Stimulated activated CD4-positive, alpha-beta T cell treated with anti-CD3 and anti-CD28 coated beads, Interleukin-12 subunit alpha, Interleukin-12 subunit beta, amount 100 ng/mL, for 24 hours (primary cell): ENCODE measurements at places on chromosomes 11 and 22.

DNA sequence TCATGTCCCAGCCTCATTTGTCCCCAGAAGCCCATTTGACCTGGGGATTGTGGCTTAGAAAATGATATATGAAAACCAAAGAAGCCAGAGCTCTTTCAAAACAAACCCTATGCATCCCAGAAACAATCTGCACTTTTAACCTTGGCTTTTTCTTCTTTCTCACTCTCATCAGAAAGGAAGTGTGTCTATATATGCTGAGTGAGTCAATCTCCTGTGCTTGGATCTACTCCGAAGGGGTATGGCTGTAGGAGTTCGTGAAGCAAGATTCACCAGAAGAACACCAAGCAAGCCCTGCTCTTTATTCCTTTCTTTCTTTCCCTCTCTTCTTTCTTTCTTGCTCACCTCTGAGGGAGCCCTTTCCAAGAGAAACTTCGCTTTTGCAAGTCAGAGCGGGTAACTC is 636 bp downstream of the PAMR1 start:
- no peak for DNase-seq

DNA sequence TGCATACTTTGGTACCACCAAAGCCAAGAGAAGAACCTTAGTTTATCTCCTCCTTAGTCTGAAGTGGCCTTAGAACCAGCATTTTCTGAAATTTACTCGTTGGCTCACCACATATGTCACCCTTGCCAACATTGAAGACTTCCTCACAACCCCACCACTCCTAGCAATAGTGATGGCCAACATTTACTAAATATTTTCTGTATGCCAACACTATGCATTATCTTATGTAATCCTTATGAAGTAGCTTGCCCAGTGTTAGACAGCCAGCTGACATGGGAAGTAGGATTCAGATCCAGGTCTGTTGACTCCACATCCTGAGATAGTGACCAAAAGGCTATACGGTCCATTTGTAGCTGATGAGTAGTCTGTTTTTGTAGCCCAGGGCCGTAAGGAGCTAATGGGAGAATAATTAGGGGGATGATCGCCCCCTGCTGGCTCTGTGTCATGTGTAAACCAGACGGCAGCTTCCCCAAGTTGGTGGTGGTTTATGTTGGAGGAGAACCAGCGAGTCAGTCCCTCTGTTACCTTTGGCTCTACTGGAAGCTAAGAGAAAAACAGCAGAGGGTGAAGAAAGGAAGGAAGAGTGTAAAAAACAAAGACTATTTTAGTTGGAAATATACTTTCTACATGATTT is 120.5 kb upstream of the RASSF10 start:
- peak; percentile 26 for DNase-seq

DNA sequence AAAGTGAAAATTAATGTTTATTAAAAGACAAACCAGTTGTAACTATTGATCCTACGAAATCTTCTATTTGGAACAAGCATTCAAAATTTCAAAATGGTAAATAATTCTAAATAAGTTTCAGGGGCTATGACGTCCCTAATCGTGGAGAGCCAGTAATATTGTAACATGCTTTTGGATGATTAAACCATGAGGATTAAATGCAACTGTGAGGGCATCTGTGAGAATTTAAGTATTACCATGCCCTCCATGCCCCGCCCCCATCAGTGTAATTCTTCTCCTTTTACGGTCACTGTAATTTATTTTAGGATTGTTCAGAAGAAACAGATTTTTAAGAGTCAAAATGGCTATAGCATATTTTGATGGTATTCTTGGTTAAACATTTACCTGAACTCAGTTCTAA is 133.2 kb downstream of the APOL5 start:
- no peak for DNase-seq

DNA sequence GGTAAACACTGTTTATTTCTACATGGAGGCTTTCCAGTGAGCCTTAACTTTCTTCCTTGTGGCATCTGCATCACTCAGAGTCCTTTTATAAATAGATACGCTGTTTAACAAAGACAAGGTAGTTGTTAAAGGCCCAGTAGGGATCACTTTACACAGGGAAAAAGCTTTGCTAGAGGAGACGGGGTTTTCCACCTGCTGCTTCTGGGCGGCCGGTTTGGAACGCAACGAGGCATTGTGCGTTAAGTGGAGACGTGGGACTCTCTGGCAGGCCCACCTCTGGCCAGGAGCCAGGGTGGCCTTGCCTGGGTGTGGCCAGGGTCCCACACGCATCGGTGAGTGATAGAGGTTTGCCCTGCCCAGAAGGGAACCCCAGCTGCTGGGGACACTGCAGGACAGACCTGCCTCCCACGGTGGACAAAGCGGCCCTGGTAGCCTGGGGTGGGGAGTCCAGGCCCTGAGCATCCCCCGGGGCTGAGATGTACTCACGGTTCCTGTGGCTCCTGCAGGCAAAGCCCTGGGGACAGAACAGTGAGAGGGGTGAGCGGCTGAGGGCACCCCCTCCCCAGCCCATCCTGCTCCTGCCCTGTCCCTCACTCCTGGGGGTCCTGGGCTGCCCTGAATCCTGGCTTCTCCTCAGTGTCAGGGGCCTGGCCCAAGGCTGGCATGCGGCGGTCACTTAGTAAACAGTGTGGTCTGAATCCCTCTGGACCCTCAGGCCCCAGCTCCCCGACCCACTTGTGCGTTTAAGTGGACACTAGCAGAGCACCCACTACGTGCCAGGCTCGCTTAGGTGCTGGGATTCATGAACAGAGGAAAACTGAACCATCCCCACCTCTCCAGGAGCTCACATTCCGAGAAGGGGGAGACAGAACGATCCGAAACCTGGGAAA is 4.2 kb downstream of the IL17REL start:
- DNase-seq, result no peak

DNA sequence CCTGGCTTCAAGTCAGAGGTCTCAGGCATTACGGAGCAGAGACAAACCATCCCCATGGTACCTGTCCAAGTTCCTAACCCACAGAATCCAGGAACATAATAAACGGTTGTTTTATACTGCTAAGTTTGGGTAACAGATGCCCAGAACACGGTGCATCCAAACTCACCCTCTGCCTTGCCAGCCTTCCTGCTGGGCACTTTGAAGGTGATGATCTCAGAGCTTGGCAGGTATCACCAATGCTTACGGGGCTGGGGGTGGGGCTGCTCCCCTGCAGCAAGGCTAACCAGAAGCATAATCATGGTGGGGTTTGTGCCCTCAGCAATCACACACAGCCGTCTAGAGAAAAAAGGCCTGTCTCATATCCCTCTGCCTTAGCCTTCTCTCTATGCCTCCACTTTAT is 27.1 kb downstream of the DKK3 start:
- no peak for DNase-seq

GRCh38 chr11:81190546-81190945 is 1543.1 kb downstream of the FAM181B start:
- DNase-seq, result no peak

GRCh38 chr11:130441719-130442118 is 6.7 kb upstream of the ADAMTS15 start:
- DNase-seq, result no peak

DNA sequence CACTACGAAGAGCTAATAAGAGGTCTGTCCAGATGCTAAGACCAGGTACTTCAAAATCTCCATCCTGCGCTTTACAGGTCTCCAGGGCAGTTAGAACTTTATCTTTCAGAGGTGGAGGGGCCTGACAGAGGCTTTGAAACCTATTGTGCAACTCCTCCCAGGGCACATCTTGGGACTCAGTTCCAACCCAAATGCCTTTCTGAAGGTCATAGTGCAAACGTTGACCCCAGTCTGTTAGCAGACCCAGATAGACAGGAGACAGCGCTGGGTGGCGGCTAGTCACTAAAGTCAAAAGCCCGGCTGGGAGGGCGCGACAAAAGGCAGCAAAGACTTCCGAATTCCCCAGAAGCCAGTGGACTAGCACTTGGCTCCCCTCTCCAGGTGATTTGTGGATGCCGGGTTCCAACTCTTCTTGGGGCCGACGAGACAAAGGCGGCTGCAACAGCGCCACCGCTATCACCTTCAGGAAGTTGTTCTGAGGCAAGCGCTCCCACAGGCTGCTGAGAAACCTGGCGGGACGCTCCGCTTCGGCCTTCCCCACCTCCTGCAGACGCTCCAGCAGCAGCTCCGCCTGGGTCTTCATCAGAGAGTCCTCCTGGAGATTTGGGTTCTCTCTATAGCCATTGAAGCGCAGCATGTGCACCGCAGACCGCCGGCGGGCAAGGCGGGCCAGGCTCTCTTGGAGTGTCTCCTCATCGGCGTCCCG is 728 bp downstream of the FANCF start:
- peak; percentile 29 for DNase-seq

- DNase-seq, result no peak
Measured at GRCh38 chr11:33897761-33898375, 6.0 kb upstream of the LMO2 start.

GRCh38 chr22:27723708-27724107 is 77.8 kb downstream of the MN1 start:
- DNase-seq, result no peak

DNA sequence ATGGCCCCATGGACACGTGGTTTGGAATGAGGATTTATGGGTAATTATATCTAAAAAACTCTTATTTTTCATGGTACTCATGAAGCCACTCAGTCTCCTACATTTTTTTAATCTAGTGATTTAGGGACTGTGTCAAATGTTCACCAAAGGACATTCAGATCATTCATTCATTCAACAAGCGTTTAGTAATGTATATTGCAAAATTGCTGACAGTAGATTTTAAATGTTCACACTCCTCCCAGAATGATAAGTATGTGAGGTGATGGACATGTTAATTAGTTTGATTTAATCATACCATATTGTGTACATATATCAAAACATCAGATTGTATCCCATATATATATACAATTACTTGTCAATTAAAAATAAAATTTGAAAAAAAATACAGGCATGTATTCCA is 40.8 kb upstream of the E2F8 start:
- no peak for DNase-seq

DNA sequence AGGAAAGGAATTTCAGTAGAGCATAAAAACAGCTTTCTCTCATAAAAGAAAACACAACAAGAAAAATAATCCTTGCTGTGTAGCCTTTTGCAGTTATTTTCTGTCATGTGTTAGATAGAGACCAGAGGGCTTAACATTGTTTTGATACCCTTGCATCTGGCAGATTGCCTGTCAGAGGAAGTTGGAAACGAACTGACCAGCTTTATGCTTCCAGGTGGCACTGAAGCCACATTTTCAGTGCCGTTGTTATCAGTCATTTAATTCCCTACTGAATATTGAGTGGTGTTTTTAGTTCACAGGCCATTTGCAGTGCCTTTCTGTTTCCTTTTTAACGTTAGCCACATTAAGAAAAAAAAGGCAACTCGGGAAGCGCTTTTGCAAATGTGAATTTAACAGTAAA is 21.5 kb upstream of the RAG2 start:
- no peak for DNase-seq

DNA sequence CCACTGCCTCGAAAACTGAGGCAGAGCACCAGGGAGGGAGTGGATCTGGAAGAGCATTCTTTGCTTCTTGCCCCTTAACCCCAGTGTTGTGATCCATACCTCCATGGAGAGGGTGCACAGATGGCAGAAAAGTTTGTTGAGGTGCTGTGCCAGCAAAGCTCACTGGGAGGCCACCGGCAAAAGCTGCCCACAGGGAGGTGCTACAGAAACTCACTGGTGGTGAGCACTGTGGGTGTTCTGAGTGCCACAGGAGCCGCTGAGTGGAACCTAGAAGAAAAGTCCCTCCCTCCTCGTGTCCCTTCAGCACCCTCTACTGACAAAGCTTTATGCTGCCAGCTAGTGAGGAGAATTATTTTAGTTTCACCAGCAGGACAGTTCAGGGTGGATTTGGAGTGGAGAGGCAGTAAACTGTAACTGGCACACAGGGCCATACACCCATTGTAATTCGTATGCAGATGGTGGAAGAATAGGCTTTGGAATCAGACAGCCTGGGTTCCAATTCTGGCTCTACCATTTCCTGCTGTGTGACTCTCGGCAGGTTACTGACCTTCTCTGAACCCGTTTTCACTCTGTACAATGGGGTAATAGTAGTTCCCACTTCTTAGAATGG is 84.6 kb downstream of the SWAP70 start:
- peak; percentile 25 for DNase-seq

GRCh38 chr22:41917903-41918791 is 3.3 kb upstream of the SHISA8 start:
- no peak for DNase-seq

DNA sequence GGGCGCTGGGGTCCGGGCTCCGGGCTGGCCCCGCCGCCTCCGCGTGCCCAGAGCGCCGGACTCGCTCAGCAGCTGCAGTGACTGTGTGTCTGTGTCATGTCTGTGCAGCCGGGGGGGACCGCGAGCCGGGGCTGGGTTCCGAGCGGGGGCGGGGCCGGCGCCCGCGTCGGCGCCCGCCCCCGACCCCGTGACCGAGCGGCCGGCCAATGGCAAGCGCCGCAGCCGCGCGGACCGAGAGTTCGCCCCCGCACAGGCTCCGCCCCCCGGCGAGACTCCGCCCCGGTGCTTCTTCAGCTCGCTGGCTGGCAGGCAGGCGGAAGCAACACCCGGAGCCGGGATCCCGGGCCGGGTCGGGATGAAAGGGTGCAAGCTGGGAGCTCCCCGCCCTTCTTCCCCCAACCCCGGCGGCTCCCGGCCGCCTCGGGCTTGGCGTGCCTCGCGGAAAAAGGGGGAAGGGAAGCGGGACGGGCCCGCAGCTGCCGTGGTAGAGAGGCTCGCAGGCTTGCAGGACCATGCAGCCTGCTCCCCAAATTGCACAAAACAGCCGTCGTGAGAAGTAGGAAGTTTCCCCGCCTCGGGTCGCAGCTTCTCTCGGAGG is 750 bp upstream of the LARGE1 start:
- DNase-seq, result peak; percentile 78

DNA sequence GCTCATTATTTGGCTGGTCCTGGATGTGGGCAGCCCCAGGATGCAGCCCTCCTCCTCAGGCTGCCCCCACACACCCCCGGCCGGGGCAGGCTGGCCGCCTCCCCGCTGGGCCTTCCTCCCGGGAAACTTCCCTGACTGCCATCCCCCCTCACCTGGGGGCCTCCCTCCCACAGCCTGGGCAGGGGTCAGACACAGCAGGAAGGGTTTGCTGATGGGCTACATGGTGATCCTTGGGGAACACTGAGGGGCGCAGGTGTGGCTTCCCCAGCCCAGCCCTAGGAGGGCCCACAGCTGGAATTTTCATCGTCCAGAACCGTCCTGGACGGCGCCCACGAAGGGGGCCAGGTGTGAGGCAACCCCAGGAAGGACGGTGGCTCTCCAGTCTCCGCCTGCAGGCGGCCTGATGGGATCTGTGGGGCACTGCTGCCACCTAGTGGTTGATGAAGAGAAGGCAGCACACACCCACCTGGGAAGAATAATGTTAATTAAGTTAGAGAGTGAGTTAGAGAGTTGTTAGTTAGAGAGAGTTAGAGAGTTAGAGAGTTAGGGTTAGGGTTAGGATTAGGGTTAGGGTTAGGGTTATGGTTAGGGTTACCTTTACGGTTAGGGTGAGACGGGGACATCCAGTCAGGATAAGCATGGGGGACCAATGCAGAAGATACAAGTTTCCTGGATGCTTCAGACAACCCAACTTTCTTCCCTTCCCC is 75.9 kb upstream of the PRR5 start:
- peak; percentile 67 for DNase-seq
